Esophagus squamous epithelium (tissue), 5 donors: ENCODE measurements at places on chromosomes 11 and 22.

DNA sequence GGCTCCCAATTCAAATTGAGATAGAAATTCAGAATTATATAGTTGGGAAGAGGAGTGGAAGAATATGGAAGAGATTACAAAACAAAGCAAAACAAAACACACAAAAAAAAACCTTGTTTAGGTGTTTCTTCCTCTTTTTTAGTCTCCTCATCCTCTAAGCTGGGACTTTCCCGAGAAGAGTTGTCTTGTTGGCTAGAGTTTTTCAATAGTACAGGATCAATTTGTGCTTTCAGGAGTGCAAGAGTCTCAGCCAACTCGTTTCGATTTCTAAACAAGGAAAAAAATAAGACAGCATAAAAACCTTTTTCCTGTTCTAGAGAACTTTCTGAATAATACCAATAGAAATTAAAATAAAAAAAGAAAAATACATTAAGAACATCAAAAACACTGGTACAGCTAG lies 87.8 kb upstream of the CLNS1A start:
- no peak for DNase-seq

DNA sequence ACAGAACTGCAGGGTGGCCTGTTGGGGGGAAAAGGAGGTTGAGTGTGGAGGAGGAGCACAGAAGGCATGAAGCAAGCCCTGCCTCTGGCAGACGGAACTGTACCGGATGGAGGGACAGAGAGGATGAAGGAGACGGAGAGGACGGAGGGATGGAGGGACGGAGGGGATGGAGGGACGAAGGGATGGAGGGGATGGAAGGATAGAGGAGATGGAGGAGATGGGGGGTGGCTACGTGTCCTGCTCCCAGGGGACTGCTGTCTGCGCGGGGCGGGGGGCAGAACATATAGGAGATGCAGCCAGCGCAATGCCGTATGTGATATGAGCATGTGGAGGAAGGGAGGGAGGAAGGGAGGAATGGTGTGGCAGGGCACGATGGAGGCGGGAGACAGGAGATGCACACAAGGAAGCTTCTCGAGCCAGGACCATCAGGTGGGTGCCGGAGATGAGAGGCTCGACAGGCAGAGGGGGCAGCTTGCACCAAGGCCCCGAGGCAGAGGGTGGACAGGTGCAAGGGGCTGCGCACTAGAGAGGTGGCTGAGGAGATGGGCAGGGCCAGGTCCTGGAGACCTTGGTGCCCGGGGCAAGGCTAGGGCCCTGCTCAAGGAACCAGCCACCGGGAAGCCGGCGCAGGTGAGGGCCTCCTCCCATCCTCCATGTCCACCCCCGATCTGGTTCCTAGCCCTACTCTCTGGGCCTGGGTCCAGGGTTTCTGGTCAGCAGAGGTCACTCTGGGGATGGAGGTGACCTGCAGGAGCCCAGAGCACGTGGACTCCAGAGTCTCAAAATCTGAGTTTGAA lies 25.3 kb downstream of the MAFF start:
- DNase-seq, result no peak

DNA sequence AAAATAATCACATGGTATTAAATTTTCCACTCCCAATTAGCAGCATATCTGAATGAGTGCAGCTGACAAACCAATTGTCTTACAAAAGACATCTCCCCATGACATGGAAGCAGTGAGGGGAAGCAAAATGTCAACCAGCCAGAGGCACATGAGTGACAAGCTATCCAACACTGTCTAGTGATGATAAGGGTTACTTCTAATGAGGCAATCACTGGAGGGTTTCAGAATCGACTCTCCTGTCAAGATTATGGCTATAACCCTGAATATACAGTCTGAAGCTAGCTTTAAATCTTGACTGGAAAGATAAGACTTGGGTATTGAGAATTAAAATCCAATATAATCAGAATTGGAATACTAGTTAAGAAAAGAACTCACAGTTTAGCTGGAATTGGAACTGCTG lies 50.3 kb downstream of the AMBRA1 start:
- no peak for DNase-seq

GRCh38 chr22:29268511-29269229 lies 602 bp downstream of the EWSR1 start:
- no peak for DNase-seq

GRCh38 chr11:12552692-12553091 lies 121.5 kb upstream of the TEAD1 start:
- DNase-seq, result no peak

GRCh38 chr22:31490496-31490925 lies 869 bp upstream of the EIF4ENIF1 start:
- peak; percentile 47 for DNase-seq

DNA sequence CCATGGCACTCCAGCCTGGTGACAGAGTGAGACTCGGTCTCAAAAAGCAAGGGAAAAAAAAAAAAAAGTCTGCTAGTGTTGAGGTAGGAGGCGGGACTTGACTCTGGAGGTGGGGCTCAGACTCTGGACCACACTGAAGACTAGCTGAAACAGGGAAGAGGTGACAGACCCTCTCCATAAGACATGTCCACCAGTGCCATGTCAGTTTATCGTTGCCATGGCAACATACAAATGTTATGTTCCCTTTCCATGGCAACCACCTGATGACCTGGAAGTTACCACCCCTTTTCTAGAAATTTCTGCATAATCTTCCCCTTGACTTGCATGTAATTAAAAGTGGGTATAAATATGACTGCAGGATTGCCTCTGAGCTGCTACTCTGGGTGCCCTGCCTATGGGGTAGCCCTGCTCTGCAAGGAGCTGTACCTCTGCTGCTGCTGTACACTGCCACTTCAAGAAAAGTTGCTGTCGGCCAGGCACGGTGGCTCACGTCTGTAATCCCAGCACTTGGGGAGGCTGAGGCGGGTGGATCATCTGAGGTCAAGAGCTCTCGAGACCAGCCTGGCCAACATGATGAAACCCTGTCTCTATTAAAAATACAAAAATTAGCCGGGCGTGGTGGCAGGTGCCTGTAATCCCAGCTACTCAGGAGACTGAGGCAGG lies 55.1 kb downstream of the KIAA1671 start:
- DNase-seq, result no peak

GRCh38 chr22:17897426-17897825 lies 123.2 kb upstream of the BID start:
- DNase-seq, result no peak

DNA sequence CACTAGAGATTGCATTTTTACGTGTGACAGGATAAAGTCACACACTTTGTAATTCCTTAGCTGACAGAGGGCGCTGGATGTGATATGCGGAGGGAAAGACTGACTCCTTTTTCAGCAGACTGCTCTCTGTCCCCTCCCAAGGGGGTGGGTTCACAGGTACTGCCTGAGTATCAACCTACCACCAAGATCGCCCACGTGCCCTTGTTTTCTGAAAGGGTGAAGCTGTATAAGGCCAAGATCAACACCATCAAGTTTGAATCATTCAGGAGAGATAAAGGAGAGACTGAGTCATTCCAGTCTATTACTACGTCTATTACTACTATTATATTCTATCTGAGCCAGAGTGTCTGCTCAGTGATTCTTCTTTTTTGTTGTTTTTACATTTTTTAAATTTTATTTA lies 30.7 kb downstream of the BUD13 start:
- DNase-seq, result no peak

- no peak for DNase-seq
Measured at GRCh38 chr11:134510233-134511040, 98.4 kb upstream of the B3GAT1 start.

GRCh38 chr11:44749189-44749588 lies 22.4 kb downstream of the TSPAN18 start:
- DNase-seq, result no peak

DNA sequence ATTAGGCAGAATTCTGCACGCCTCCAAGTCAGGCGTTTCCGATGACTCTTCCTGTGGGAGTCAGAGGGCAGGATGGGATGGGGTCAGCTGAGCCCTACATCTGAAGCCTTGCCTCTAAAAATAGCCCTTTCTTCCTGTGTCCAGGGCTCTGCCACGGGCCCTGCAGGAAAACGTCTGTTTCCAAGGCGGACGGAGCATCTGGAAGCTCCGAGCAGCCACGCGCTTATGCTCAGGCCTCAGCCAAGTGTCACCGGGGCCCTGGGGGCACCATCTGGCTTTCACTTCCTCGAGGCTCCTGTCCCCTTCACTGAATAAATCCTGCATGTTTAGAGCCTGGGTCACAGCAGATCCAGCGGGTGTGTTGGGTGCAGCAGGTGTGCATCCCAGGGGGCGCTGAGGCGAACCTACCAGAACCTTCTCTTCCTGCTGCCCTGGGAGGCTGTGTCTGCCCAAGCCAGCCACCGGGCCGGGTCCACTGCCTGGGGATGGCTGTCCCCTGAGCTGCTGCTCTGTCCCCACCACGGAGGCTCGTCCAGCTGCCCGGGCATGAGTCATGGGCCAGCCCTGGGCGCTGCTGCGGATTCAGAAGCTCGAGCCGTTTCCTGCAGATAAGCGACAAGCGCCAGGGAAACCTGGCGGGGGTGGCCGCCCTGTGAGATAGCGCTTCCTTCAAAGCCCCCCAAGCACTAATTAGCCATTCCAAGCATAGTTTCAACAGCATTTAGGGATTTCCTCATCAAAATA lies 32.0 kb upstream of the LINC01488 start:
- no peak for DNase-seq

- DNase-seq, result no peak
Measured at GRCh38 chr11:135004495-135004894, 592.5 kb upstream of the B3GAT1 start.

DNA sequence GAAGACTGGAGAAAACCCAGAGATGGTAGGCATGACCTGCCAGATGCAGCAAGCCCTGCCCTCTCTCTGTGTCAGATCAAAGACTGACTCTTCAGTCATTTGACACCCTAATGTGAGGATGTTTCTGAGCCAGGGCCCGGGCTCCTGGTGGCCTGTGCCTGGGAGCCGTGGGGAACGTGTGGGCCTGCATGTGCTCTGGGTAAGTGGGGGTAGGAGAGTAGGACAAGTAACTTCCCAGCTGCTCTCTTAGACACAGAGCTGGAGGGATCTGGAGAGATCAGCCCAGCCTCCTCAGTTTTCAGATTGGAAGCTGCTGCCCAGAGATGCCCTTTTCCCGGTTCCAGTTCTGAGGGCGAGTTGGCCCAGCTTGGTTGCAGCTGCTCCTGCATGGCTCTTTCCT lies 110.8 kb downstream of the TEAD1 start:
- DNase-seq, result no peak

DNA sequence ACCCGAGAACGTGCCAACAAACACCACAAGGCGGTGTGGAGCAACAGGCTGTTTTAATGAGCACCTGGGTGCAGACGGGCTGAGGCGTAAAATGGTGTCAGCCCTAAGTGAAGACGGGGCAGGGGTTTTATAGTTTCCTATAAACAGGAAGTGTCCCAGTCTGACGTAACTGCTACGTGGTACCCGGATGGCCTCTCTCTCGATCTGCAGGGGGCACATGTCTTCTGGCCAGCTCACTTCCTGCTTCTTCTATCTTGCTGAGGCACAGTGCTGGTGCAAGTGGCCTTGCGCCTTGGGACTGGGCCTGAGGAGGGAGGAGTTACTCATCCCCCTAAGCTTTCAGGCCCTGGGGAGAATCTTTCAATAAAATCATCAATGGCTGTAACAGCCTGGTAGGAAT lies 20.9 kb downstream of the OOSP3 start:
- no peak for DNase-seq

GRCh38 chr11:72223615-72224563 lies 678 bp upstream of the INPPL1 start:
- no peak for DNase-seq

DNA sequence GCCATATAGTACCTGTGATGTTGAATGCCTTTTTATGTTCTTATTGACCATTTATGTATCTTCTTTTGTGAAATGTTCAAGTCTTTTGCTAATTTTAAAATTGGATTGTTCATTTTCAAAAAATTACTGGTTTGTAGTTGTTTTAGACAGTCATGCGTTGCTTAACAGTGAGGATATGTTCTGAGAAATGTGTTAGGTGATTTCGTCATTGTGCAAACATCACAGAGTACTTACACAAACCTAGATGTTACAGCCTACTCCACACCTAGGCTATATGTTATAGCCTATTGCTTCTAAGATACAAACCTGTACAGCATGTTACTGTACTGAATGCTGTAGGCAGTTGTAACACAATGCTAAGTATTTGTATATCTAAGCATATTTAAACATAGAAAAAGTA lies 32.5 kb downstream of the PDE3B start:
- no peak for DNase-seq
